ENCODE measurements at places on chromosomes 3 and 15.

- DNase-seq: peak; percentile 3
Measured at GRCh38 chr3:40524568-40525285, at the start of gene ZNF621. Gene ZNF621, plus strand, starts transcription at chr3:40524960. Its CDS starts 881 bp downstream, at chr3:40525841.

GRCh38 chr15:29031502-29032228 lies 145.9 kb downstream of the APBA2 start:
- DNase-seq: no peak

GRCh38 chr15:58463815-58464650 lies 32.2 kb downstream of the LIPC start:
- DNase-seq: no peak

DNA sequence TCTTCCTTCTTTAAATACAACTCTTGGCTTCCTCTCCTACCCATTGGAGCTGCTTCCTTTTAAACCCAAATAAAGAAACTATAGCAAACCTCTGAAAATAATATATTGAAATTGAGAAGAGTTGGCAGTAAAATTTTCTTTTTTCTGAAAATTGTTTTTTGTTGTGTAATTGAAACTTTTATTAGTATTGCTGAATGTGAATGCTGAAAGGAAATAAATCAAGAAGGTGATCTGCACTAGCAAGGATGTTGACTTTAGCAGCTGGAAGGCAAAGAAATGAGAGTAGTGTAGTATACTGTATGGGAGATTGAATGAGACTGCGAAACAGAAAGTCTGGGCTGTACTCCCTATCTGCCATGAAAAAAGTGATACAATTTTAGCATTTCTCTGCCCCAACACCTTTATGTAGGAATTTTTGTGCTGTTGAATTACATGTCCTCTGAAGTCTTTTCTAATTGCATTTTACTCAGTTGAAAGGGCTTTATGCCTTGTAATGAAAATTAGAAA lies 166.3 kb downstream of the DOCK3 start:
- DNase-seq: no peak

DNA sequence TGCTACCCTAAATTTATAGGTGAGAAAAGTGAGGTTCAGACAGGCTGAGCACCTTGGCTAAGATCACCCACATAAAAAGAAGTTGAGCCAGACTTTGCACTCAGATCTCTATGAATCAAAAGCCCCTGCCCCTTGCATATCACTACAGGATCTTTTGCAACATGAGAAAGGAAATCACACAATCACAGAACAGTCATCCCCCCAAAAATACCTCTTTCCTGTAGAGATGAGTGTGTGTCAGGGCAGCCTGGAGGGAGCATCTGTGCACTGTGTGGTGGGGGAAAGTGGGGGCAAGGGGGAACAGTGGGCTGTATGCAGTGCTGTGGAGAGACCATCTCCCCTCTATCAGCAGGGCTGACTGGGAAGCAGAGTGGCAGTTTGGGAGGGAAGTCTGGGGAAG lies 46.6 kb downstream of the EPHB3 start:
- no peak for DNase-seq

DNA sequence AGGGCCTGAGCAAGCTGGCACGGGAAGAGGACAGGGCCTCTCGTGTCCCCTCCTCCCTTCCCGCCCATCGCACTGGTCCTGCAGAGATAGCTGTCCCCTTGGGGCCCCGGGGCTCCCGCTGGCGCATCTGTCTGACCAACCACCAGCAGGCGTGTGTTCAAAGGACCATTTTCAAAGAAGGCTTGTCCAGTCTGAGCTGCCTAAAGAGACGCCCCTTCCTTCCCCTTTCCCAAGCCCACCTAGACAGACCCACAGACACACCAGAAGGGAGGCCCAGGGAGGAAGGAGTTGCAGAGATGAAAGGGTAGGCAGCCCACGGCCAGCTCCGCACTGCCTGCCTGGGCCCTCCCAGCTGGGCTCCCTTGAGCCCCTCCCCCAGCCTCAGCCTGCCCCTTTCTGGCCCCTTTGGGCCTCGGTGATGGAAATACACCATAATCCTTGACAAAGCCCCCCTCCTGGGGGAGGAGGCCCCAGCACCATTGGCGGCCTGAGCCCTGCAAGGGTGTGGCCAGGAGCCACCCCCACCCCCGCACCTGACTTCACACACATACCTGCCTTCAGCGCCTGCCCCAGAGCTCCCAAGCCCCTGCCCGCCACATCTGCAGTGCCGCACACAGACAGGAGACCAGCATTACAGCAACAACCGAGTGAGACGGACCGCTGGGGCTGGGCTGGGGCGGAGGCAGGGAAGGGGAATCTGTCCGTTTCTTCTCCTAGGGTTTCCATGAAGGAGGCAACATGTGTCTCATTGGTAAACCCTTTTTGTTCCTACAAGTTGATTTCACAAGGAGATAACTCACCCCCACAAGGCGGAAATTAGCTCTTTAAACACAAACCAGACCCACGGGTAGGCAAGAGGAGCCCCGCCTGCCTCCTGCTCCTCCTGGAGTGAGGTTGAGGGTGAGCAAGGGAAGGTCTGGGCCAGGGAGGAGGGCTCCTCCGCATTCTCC lies at the start of gene STRA6:
TSS of gene STRA6 (minus strand) at position 336 of the 950 bp plus-strand sequence. CDS start 520 bp downstream, outside the sequence.
- DNase-seq: no peak

DNA sequence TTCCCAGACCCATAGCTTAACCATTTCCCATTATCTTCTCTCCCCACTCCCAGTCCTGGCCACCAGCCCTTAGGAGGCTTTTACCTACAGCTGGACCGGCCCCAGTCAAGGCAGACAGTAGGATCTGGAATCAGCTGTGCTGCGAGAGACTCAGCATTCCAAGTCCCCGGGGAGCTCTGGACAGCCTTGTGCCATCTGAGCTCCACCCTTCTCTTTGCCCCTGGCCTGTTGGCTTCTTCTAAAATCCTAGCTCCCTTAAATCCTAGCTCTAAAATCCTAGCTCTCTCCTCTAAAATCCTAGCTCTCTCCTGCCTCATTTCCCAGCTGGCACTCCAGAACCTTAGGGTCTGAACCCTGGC lies 21.3 kb downstream of the MEGF11 start:
- peak; percentile 57 for DNase-seq

GRCh38 chr15:37015035-37015434 lies 85.3 kb downstream of the MEIS2 start:
- DNase-seq: no peak

DNA sequence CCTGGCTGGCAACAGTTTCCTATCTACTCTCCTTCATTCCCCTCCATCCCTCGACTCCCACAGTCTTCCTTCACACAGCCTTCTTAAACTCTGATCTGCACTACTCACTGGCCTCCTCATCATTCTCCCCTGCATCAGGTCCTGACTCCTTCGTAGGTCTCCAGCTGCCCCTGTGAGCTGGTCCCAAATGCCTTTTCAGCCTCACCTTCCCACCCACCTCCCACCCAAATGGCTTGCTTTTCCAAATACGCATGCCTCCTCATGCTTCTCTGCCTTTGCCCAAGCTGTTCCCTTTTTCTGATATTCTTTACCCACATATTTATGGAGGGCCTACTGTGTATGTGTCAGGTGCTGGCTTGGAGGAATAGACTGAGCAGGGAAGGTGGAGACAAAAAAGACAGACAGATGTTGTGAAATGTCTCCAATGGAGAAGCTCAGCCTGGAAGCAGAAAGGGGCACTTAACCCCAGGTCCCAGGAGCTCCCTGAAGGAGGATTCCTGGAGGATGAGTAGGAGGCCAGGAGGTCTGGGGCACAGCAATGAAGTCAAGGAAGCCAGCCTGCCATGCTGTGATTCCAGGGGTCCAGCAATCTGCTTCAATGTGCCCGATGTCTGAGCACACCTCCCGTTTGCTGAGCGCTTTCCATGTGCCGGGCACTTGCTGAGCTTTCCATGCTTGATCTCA lies 252.2 kb downstream of the SHQ1 start:
- no peak for DNase-seq

- no peak for DNase-seq
Measured at GRCh38 chr3:72338942-72339669, 509.1 kb downstream of the SHQ1 start.

- DNase-seq: no peak
Measured at GRCh38 chr15:75834021-75834420, 9.2 kb upstream of the UBE2Q2 start.

- DNase-seq: no peak
Measured at GRCh38 chr3:108008106-108008505, 82.7 kb downstream of the CD47 start.

DNA sequence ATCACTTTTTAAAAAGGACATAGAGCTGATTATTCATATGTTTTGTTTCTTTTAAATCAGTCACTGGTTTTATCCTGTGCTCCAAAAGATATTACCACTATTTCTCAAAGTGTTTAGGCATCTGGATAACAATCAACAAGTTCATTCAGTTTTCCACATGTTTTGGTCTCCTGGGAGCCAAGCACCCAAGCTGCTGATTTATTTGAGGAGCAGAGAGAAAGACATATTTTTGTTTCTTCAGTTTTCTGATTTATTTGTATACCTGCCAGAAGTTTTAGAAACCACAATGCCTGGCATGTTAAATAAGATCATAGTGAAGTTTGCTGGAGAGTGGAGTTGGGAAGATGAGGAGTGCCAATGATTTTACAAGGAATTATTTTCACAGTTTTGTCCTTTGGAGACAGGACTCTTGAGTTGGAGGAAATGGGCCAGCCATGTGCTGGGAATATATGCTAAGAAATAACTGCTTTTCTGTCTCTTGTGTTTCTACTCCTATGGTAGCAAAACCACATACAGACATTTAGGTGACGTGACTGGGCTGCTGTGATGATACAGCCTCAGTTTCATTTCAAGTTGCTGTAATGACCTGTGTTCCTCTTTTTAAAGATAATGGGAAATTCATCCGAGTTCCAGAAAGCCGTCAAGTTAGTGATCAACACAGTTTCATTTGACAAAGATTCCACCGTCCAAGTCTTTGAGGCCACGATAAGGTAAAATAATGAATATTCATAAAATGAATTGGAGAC lies 11.7 kb downstream of the EDEM1 start:
- no peak for DNase-seq

DNA sequence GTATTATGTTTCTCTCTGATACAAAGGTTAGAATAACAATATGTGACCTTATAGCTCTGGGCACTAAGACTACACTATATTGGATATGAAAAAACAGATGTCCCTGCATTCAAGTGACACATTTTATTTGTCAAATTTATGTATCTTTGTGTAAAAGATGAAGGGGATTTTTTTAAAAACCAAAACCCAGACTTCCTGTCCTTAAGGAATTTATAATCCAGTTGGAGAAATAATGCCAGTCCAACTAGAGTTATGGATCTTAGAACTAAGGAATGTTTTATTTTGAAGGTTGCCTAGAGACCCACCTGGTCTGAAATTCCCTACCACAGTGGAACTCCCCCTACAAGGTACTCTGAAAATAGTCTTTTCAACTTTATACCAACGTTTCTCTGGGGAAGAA lies 33.3 kb upstream of the PIK3CB start:
- no peak for DNase-seq

GRCh38 chr15:34794590-34795206 lies 651 bp downstream of the ACTC1 start:
- DNase-seq: no peak

DNA sequence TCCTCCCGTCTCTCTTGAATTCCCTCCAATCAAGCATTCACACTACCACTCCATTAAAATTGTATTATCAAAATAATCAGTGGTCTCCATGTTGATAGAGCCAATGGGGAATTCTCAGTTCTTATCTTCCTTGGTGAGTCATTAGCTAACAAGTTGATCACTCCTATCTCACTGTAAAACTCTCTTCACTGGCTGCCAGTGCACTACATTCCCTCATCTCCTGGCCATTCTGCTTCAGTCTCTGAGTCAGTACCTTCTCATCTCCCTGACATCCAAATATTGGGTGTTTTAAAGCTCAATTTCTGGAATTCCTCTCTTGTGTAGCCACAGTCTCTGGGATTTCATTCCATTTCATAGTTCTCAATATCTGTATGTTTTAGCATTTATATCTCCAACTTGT lies 175.2 kb downstream of the ALDH1A2 start:
- no peak for DNase-seq

- no peak for DNase-seq
Measured at GRCh38 chr3:127395663-127396355, 108.0 kb upstream of the PRR20G start.

- DNase-seq: no peak
Measured at GRCh38 chr3:121836064-121836463, 1.1 kb downstream of the EAF2 start.

- no peak for DNase-seq
Measured at GRCh38 chr3:126517986-126518778, 609 bp upstream of the UROC1 start.

GRCh38 chr3:69252631-69253030 lies 130.2 kb upstream of the LMOD3 start:
- no peak for DNase-seq

DNA sequence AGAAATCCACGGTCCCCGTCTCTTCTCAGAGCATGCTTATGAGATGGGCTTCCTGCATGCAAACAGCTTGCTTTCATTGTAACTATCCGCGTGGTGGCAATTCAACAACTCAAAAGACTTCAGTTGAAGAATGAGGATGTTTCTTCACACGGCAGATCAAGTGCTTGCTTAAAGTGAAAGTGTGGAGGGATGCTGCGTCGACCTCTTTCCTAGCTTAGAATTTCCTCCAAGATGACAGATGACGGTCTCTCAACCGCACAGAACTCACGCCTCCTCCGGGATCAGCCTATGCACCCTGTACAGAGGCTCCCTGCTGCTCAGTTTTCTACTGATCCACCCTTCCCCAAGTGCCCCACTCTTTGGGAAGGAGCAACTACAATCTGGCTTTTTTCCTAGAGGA lies 47.8 kb downstream of the PCSK6 start:
- DNase-seq: no peak

GRCh38 chr3:182105875-182106274 lies 394.1 kb downstream of the SOX2 start:
- no peak for DNase-seq

- no peak for DNase-seq
Measured at GRCh38 chr15:80804970-80805495, 25.9 kb downstream of the CEMIP start.

GRCh38 chr15:92870010-92870591 lies 30.0 kb upstream of the CHD2 start:
- no peak for DNase-seq

GRCh38 chr3:173078525-173078924 lies 62.5 kb downstream of the SPATA16 start:
- no peak for DNase-seq

GRCh38 chr3:114454551-114455251 lies 160.9 kb downstream of the TIGIT start:
- DNase-seq: peak; percentile 80

GRCh38 chr15:29142129-29142747 lies 127.4 kb downstream of the NSMCE3 start:
- DNase-seq: no peak

Measured in NCI-H524 treated with DMSO at 0.1 percent for 48 hours (cell line).